NCI-H774 (cell line): ENCODE measurements at places on chromosomes 4 and X.
A peak's percentile ranks its signal among the peaks of the same experiment; 100 is the strongest.

GRCh38 chrX:116824785-116825184 is 362.0 kb upstream of the CT83 start:
- DNase-seq, result no peak

GRCh38 chrX:97551821-97552220 is 668.1 kb downstream of the RPA4 start:
- no peak for DNase-seq

DNA sequence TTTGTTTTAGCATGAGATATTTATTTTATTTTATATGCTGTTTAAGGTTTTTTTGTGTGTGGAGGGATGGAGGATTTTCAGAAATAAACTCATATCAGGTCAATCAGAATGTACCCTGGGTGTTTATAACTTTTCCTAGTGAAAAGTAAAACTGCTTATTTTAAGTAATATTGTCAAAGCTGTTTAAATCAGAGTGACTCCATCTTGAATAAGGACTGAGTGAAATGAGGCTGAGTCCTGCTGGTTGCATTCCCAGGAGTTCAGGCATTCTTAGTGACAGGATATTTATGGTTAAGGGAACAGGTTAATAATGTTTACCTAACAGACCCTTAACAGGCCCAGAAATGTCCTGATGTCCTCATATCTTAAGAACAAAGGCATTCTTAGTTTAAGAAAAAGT is 1160.9 kb upstream of the PCDH7 start:
- no peak for DNase-seq

DNA sequence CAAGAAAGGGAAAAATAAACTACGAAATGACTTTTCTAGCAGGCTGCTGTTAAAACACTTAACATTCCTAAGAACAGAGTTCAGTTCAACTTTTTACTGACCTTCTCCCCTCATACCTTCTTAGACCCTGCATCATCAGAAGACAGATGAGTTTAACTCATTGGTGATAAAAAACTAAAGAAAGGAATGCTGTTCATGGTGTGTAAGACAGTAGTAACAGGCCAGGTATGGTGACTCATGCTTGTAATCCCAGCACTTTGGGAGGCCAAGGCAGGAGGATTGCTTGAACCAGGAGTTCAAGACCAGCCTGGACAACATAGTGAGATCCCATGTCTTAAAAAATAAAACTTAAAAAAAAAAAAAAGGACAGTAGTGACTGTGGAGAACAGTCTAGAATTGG is 16.2 kb downstream of the RBM47 start:
- DNase-seq, result no peak

DNA sequence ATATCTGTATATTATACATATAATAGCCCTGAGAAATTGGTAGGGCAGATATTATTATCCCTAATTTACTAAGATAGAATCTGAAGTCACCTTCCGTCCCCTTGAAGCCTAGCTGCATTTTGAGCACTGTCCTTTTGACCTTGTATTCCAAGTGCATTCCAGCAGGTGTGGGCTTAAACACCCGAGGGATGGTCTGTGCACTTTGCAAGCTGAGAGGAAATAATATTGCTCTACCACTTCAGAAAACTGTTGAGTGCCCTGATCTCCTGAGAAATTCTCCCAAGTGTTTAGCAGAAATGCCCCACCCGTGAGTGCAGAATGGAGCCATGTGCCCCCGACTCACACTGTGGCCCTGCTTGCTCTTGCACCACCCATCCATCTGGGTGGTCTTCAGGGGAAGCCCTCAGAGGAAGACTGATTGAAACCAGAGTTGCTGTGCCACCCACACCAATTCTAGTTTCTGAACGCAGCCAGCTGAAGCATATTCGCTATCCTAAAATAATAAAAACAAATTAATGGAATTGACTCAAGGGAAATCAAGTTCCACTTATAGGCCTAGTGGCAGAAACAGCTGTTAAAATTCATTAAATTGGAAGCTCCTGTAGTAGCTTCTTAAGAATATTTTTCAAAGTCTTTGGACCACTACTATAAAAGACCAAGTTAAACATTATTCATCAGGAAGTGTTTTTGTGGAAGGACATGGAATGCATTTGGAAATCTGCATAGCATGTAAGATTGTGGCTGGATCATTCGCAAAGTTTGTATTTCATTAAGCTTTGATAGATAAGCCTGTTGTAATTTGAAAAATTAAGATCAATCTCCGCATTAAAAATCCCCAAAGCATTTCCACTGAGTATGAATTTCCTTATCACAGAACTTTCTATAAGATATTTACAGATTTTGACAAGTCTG is 41.3 kb upstream of the PRKG2 start:
- DNase-seq, result no peak

- DNase-seq, result no peak
Observed at GRCh38 chr4:82145850-82146249, 227.9 kb downstream of the HNRNPD start.

GRCh38 chr4:55004831-55005230 is 120.6 kb downstream of the KDR start:
- DNase-seq, result no peak

DNA sequence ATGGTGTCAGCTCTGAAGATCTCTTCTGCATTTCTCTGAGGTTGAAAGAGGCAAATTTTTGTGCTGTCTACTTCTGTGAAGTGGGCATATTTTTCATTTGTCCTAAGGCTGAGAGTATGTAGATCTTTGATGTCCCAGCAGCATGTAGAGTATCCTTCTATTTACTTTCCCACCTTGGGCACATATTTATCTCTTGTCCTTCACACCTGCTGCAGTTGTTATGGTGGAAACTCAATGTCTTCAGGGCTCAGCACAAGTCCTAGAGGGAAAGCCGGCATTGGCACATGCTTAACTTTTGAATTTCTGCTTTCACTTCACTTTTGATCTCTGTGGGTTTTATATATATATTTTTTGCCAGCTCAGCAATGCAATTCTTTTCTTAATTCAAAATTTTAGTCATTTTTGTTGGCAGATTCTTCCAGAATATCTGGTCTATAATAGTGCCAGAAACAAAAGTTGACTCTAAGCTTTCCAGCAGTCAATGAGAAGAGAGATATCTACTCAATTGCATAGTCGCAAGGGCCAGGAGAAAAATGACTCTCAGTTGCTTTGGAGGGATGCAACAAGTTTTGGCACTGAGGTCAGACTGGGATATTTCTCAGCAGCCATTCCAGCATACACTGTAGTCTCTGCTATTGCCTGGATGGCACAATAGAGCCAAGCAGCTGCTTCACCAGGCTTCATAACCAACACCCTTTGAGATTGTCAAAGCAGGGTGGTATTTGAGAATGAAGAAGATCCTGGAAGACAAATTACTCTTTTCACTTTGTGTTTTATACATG is 127.8 kb upstream of the FAT1 start:
- DNase-seq, result no peak

DNA sequence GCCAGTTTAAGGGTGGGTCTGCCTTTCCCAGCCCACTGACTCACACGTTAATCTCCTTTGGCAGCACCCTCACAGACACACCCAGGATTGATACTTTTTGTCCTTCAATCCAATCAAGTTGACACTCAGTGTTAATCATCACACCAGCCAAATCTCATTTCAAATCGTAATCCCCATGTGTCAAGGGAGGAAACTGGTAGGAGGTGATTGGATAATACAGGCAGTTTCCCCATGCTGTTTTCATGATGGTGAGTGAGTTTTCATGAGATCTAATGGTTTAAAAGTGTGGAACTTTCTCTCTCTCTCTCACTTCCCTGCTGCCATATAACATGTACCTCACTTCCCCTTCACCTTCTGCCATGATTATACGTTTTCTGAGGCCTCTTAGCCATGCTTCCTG is 647.2 kb upstream of the FRG1 start:
- no peak for DNase-seq

- no peak for DNase-seq
Observed at GRCh38 chr4:83516042-83516772, 19.7 kb upstream of the GPAT3 start.

- no peak for DNase-seq
Observed at GRCh38 chrX:153999359-154000037, 20.2 kb downstream of the IRAK1 start.

GRCh38 chrX:109268340-109268739 is 213.5 kb downstream of the GUCY2F start:
- DNase-seq, result no peak

DNA sequence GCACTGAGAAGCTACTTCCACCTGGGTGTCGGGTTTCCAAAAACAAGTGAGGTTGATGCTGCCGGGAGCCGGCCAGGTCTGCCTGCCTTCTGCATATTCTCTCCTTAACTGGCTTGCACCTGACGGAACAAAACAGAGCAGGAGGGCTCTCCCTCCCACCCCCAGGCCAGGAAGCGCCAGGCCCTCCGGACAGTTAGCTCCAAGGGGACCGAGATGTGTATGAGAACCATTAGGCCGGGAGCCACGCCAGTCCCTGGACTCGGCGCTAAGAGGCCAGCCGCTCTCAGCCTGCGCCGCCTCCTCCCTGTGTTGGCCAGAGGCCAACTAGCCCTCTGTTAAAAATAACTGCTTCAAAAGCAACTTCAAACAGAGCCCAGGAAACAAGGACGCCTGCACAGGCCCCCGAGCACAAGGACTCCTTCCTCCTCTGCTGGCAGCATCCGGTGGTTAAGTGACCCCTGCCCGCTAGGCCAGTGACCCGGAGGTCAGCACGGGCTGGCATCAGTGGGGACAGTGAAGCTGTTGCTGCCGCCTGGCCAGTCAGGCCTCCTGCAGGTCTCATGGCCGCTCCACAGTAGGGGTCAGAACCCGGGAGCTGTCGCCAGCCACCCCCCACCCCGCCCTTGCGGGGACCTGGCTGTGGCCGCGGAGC is 107.9 kb downstream of the ABLIM2 start:
- peak; percentile 61 for DNase-seq

- DNase-seq, result no peak
Observed at GRCh38 chrX:78322863-78323262, 4.5 kb downstream of the CYSLTR1 start.

DNA sequence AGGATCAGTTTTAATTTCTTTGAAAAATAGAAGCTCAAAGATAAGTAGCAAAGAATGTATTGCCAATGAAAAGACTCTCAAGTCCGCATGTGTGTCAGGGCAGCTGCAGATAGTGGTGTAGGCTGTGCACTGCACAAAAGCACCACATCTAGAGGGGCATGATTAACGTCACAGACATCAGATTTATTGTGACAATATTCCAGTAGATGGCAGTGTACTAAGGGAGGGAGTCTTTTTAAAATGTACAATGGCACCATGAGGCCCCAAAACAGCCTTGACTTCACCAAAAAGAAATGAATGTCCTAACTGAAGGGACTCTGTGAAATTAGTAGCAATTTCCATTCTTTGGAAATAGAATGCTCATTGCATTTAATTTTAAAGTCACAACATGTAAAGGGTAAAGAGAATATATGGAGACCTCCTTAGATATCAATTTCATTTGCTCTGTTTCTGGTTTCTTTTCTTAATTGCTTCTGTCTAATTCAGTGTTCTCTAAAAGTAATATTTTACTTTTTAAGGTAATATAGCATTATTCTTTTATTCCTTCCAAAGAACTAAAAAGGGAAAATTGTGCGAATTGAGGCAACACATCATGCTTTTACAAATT is 98.4 kb downstream of the ZNF827 start:
- DNase-seq, result peak; percentile 6

DNA sequence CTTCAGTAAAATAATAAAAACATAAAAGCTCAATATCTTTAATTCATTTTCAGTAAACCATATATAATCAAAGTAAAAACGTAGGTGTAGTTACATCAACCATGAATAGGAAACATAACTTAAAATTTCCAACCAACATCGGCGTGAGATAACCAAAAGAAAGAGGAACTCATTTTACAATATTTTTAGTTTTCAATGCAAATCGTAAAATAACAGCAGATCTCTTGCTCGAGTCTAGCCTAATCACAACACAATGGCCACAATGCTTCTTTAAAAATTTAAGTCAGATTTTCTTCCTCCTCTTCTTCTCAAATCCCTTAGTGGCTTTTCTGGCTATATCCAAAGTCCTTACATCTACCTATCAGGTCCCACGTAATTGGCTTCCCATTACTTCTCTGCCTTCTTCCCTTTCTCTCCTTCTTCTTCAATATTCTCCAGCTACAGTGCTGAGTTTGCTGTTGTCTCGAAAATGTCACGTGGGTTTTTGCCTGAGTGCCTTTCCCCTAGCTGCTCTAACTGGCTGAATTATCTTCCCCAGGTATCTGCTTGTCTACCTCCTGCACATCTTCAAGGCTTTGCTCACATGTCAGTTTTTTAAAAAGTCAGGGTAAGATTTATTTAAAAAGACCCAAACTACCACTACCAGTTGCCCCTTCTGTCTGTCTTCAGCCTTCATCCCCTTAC is 90.9 kb upstream of the BANK1 start:
- DNase-seq, result no peak

GRCh38 chrX:134588806-134589205 is 69.5 kb downstream of the PLAC1 start:
- no peak for DNase-seq

DNA sequence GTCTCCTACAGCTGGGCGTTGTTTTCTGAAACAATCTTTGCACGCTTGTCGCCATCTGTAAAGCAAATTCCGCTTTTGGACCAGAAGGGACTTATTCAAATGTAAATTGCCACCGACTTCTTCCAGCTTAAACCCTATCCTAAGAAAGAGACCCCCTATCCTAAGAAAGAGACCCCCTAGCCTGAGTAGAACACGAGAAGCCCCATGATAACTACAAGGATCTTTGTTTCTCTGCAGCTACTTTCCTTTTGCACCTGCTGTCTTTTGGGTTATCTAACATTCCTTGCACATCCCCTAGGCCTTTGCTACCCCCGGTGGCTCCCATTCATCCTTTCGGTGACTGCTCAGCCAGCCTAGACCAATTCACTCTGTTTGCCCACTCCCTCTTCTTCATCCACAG is 536.0 kb upstream of the PRKX start:
- no peak for DNase-seq

- DNase-seq, result no peak
Observed at GRCh38 chrX:10015723-10016518, 48.8 kb downstream of the CLDN34 start.

- no peak for DNase-seq
Observed at GRCh38 chrX:41491267-41492004, 44.3 kb downstream of the NYX start.

DNA sequence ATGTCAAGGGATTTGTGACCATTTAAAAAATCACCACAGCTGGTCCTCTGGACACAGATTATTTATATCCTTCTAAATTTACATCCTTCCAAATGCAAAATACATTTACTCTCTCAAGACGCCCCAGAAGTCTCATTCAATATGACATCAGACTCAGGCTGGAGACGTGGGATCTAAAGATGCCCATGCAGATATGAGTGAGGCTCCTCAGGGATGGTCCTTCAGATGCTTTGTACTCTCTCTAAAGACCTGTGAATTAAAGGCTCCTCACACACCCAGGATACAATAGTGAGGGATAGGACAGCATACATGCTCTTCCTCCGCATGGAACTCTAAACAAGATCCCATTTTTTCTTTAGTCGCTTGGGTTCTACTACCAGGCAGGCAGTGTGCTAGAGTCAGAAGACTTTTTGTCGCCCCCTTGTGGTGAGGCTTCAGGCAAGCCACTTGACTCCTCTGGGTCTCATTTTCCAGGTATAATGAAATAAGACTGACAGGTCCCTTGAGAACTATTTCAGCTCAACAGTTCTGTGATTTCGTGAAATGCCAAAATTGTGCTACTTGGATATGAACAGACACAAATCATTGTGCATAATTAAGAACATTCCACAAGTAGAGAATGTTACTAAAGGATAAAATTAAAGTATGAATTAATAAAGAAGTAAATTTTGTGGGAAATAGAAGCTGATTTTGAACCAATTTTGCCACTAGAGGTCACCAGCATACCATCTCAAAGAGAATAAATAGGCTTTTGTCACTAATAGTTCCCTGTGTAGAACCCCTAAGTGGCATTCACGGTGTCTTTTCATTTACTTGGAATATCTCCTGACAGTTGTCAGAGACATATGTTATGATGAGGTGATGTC is 13.7 kb upstream of the SCOC start:
- peak; percentile 65 for DNase-seq
